ENCODE measurements at places on chromosomes 5 and 9. TPM values are rescaled to one million over a fixed set of nuclear protein-coding genes. Genes with fewer than 3 reads are reported as not detected.

GRCh38 chr9:96318921-96319565 lies 17.1 kb upstream of the HSD17B3 start:
- DNase-seq: no peak

DNA sequence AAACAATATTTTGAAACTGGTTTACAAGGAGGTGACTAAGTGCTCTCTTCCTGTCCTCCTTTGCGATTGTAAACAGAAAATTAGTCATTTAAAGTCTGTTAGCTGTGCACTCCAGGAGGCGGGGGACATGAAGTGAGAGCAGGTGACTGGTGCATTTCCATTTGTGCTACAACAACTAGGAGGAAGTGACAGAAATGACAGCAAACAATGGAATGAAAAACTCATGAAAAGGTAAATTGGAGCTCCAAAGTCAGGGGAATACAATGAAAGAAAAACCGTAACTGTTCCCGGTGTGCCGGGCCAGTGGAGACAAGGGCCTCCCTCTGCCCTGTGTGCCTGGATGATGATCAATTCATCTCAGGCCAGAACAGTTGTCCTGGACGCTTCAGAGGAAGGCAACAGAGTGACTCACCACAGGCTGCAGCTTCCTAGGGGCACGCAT lies 439.9 kb downstream of the GADD45G start:
- DNase-seq: no peak

- no peak for DNase-seq
Measured at GRCh38 chr9:124600407-124600806, 93.2 kb upstream of the NR5A1 start.

DNA sequence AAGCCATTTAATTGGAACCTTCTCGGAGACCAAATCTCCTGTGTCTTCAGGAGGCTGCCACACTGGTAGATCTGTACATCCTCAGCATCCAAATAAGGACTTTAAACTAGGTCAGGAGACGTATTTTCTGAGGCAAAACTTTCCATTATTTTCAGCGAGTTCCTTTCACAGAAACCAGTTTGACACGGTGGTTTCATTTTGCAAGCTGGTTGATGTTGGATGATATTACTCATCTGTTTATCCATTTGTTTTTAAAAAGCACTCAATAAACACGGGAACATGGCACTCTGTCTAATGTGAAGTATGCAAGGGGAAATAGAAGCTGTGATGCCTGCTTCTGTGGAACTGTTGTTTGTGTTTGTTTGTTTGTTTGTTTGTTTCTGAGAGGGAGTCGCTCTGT lies 199.6 kb downstream of the ERCC6L2 start:
- DNase-seq: no peak

GRCh38 chr9:3660936-3661335 lies 135.1 kb upstream of the RFX3 start:
- DNase-seq: no peak

DNA sequence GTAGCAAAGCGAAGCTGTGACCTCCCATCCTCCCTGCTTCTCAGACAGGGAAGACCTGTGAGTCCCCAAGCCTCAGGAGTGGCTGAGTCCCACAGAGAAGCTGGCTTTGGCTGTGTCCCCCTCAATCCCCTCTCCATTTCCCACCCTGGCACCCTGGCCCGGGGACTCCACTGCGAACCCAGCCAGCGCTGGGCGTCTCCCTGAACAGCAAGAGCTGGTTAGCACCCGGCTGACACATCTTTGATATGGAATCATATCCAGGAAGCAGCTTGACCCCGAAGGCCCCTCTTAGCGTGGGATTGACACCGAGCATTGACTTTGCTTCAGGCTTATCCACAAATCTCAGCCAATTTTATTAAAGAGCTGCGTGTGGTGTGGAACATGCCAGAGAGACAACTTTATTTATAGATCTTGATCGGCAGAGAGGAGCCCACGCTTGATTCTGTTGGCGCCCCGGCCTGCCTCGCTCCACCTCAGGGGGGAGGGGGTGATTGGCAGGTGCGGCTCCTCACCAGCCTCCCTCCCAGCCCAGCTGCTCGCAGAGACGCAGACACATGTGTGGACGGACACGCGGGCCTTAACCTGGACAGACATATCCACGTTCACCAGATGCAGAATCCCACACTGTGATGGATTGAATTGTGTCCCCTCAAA lies 120.7 kb upstream of the MVB12B start:
- DNase-seq: no peak

GRCh38 chr9:4780651-4781050 lies 12.1 kb upstream of the RCL1 start:
- DNase-seq: no peak

- no peak for DNase-seq
Measured at GRCh38 chr9:114668146-114668545, 10.5 kb upstream of the TEX53 start.

GRCh38 chr5:143514616-143515335 lies 111.3 kb upstream of the NR3C1 start:
- DNase-seq: no peak

GRCh38 chr5:108093186-108093585 lies 288.7 kb downstream of the FBXL17 start:
- DNase-seq: no peak

Gene PLEKHG4B
- 0.36 TPM for total RNA-seq

Gene CDX1
- 0.36 TPM for total RNA-seq

Gene NR2F1
- total RNA-seq: 10.6 TPM

Gene CATSPER3
- total RNA-seq: 0.36 TPM
